ENCODE measurements at places on chromosomes 11 and 22. TPM values are rescaled to one million over a fixed set of nuclear protein-coding genes. Genes with fewer than 3 reads are reported as not detected.
A peak's percentile ranks its signal among the peaks of the same experiment; 100 is the strongest.

- DNase-seq, result no peak
These were observed 15.8 kb upstream of the FLI1 start for GRCh38 chr11:128678024-128678423.

DNA sequence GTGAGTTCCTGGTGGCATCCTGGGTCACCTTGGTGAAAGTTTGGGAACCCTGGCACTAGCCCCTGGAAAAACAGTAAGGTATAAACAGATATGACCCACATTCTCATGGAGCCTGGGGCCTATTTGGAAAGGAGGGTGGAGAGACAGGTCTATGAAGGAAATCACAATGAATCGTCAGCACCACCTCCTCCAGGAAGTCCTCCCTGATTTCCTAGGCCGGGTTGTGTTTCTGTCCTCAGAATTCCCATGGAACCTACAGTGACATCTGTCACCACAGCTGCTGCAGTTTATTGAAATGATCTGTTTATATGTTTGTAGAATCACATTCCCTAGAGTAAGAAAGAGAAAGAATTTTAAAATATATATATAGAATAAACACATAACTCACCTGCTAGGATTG lies 71.8 kb upstream of the ASPHD2 start:
- no peak for DNase-seq

DNA sequence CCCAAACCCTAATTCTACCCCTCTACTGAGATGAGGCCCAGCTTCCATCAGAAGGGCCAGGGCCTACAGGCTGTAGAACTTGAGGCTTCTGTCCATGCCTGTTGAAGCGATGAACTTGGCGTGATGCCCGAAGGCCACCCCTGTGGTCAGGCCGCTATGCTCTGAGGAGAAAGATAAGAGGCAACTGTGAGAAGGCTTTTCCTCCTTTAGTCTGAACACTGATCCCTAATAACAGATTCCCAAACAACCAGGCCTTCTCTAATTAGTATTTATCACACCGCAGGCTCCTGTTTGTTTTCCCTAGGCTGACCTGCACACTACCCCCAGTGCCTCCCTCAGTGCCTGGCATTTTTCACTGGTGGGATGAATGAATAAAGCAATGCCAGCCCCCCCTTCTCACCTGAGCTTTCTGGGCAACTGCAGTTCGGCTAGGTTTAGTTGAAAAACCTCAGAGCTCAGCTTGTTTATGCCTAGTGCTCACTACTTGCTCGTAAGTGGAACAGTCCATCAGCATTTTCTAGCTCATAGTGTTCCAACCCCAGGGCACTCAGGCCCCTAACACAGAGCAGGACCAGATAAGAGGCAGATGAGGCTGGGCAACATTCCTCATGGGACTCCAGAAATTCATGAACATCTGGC lies 15.2 kb downstream of the PRPF19 start:
- DNase-seq, result no peak

Gene CCDC116
- not detected for total RNA-seq

GRCh38 chr22:38403812-38404211 lies 51.2 kb downstream of the KCNJ4 start:
- DNase-seq, result no peak

DNA sequence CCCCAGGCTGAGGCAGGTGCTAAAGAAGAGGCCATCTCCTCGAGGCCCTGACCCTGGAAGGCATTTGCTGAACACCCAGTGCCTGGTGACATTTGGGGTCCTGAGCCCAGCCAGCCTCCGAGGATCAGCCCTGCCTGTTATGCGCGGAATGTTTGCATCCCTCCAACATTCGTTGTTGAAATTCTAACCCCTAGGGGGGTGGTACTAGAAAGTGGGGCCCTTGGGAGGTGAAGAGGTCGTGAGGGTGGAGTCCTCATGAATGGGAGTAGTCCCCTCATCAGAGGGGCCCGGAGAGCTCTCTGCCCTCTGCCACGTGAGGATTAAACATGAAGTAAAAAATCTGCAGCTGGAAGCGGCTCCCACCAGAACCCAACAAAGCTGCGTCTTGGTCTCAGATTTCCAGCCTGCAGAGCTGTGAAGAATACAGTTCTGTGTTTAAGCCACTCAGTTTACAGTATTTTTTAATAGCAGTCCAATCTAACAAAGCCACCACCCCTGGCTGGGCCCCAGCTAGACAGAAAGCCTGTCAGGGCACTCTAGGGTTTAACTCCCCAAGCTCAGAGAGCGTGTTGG lies 35.3 kb upstream of the SEPTIN5 start:
- DNase-seq, result no peak

Gene ARHGEF17
- total RNA-seq, result 10.9 TPM

Gene OR8G5
- total RNA-seq, result not detected

GRCh38 chr11:9838961-9839360 lies 175.1 kb downstream of the SWAP70 start:
- DNase-seq, result peak; percentile 46

- DNase-seq, result no peak
These were observed 98.6 kb downstream of the KIF18A start for GRCh38 chr11:28009388-28009787.

- no peak for DNase-seq
These were observed 28.8 kb downstream of the TEAD1 start for GRCh38 chr11:12702999-12703453.

Gene MMP8
- total RNA-seq, result not detected

Gene NPAS4
- not detected for total RNA-seq

Gene AQP11
- not detected for total RNA-seq

Gene RNF121
- total RNA-seq, result 24.2 TPM

GRCh38 chr11:88421530-88421929 lies 84.0 kb upstream of the CTSC start:
- no peak for DNase-seq

DNA sequence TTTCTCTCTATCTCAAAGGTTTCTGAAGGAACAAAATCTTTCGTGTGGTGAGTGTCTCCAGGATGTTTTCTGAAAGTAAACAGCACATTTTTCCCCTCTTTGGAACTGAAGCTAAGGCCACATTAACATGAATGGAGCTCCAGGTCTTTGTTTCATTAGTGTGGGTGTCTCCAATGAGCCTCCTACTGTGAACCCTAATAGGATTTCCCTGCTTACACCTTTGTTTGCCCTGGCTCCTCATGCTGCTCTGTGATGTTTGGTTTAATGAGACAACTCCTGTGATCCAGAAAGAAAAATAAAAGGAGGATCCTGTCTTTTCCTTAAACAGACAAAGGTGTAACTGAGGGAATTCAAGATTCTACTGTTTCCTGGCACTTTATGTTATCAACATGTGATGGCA lies 76.9 kb upstream of the SLC6A5 start:
- no peak for DNase-seq

Gene RAG2
- not detected for total RNA-seq

DNA sequence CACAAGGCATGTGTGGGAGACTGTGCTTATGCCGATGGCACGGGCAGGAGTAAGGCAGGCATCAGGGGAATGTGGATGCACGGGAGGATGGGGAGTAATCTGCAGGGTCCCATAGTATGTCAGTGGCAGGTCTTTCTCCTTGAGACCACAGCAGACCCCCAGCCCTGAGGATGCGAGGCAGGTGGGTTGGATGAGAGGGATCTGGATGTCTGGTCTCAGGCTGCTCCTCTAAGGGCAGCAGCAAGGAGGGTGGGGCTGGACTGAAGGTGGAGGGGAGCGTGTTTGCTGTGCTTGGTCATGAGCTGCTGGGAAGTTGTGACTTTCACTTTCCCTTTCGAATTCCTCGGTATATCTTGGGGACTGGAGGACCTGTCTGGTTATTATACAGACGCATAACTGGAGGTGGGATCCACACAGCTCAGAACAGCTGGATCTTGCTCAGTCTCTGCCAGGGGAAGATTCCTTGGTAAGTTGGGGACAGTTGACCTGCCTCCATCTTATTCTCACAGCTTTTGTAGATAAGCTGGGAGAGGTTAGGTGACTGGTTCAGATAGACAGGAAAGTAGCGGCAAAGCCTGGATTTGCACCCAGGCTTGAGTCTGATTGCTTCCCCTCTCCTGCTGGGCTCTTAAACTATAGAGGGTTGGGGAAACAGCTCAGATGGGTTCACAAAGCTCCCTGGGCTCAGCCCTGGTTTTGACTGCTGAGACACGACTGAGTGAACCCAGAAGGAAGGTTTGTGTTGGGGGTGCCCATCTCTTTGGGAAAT lies at the start of gene APOL1:
Gene APOL1, plus strand, starts transcription at position 380 of the 769 bp plus-strand sequence. CDS start 1,823 bp downstream, outside the sequence.
- no peak for DNase-seq

DNA sequence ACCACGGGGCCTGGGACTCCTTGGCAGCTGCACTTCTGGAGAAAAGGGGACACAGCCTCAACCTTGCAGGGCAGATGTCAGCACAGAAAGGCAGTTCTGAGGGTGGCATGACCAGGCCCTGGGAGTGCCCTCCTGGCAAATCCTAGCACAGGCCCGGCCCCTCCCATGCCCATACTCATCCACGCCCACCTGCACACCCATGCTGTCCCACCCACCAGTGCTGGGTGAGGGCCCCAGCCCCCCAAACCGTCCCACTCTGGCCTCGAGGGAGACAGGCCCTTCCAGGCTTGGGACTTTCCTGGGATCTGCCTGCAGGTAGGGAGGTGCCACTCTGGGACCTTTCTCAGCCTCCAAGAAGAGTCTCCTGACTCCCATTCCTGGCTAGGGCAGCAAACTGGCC lies 10.1 kb downstream of the DUSP8 start:
- DNase-seq, result no peak

- no peak for DNase-seq
These were observed 101.1 kb upstream of the CRYBB3 start for GRCh38 chr22:25098445-25099081.

DNA sequence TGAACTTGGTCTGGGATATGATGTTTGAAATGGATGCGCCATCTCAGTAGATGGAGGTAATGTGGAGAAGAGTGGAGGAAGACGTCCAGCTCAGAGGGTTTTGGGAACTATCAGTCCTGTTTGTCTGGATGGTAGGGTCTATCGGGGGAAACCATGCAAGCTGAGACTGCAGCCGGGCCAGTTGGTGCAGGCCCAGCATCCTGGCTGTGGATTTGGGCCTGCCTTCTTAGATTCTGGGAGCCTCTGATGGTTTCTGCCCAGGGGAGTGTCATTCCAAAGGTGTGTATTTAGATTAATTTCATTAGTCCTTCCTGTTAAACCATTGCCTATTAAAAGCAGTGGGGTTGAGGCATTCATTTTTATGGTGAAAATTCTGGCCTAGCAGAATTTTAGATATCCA lies 31.6 kb downstream of the BMAL1 start:
- DNase-seq, result no peak

DNA sequence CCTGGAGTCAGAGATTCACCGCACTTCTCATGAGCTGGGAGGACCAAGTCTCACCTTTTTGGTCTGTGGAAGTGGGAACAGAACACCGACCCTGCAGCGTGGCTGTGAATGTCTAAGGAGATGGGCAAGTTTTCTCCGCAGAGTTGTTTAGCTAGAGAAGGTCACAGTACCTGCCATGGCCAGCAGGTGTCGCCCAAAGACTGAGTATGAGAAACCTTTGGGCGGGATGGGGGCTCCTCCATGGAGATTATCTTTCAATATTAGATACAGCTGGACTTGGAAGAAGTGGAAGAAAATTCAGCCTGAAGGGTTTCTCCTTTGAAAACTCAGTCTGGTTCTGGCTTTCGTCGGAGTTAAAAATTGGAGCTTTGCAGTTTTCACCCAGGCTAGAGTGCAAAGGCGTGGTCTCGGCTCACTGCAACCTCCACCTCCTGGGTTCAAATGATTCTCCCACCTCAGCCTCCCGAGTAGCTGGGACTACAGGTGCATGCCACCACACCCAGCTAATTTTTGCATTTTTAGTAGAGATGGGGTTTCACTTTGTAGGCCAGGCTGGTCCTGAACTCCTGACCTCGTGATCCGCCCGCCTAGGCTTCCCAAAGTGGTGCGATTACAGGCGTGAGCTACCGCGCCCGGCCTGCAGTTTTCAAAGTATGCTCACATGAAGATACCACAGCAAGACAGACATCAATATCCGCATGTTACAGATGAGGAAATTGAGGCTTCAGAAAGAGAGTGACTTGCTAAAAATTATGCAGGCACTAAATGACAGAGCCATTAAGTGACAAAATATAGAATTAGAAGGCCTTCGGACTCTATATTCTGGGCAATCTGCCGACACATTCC lies 10.7 kb upstream of the DSCAML1 start:
- DNase-seq, result peak; percentile 35

Gene SYCE3
- not detected for total RNA-seq

DNA sequence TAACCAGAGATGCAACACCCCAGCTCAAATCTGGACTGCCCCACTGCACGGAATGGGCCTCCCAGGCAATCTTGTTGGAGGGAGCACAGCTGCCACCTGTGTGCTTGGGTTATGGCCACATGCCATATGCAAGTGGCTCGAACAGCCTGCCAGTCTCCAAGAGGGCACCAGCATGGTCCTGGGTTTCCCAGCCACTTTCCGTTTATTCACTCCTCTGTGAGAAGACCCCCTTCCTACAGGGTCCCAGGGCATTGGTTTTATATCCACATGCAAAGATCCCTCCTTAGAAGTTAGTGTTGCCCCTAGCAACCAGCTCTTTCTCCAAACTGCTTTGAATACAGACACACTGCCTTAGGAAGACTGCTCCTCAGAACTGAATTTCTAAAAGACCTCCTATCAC lies 487.8 kb downstream of the BUD13 start:
- DNase-seq, result no peak

- no peak for DNase-seq
These were observed 14.5 kb downstream of the GUCD1 start for GRCh38 chr22:24540470-24540869.

Gene MYOD1
- total RNA-seq, result not detected

Gene SPI1
- not detected for total RNA-seq

Gene PGGHG
- 6.2 TPM for total RNA-seq

Gene AIFM3
- 0.56 TPM for total RNA-seq

DNA sequence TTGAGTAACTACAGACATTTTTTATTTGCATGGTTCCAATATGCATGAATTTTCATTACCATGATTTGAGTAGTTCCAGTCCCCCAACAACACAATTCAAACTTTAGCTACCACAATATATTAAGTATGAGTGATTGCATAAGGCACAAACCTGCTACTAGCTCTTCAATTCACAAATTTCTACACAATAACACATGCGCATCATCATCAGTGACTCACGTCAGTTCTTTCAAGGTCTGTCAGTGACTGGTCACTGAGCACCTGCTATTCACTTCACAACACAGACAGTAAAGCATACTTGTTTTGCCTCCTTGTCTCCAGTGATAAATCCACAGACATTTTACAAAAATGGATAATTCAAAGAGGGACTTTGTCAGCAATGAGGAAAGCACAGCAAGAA lies 435.1 kb upstream of the CCDC90B start:
- DNase-seq, result no peak

GRCh38 chr11:20452585-20452984 lies 65.1 kb downstream of the PRMT3 start:
- no peak for DNase-seq

GRCh38 chr11:69943066-69943465 lies 123.8 kb upstream of the FGF3 start:
- peak; percentile 47 for DNase-seq
